ENCODE measurements at places on chromosomes 5 and 9.

DNA sequence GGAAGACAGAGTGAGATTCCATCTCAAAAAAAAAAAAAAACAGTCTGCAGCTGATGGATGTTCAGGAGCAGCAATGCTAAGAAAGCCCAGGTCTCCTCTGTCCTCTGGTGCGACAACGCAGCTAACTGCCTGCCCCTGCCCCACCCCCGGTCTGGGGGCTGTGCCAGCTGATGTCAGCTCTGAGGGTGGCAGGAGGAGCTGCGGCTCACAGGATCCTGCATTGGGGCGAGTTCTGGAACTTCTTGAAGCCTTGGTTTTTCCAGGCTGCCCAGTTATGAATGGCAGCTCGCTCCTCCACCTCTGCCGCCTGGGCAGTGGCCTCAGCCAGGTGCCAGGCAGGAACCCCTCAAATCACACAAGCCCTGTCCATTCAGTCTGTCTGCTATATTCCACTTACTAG, 113.5 kb downstream of the ROR2 start:
- no peak for DNase-seq

DNA sequence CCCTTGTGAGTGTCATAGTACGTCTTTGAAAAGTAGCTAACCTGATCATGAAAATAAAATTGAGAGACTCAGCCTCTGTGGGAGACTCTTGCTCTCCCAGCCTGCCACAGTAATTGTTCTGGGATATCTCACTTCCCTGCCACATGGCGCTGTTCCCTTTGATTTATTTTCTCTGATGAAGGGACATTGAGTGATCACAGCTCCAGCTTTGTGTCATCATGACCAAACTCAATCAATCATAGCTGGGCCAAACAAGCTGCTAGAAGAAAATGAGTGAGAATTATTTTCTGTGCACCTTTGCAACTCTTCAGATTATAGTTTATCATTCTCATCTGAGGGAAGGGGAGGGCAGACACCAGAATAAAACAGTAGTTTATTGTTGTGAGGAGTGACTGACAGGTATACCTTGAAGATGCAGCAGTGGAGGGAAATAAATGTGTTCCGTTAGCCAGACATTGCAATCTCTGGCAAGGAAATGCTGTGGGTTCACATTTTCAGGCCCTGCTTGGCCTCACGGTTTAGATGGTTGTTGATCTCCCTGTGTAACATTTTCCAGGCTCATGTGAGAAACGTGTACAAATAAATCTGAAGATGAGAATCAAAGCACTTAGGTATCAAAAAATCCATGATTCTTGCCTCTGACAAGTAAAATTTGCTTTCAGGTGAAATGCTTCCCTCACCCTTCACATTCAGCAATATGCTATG, 174.7 kb upstream of the FBXL17 start:
- peak; percentile 50 for DNase-seq

DNA sequence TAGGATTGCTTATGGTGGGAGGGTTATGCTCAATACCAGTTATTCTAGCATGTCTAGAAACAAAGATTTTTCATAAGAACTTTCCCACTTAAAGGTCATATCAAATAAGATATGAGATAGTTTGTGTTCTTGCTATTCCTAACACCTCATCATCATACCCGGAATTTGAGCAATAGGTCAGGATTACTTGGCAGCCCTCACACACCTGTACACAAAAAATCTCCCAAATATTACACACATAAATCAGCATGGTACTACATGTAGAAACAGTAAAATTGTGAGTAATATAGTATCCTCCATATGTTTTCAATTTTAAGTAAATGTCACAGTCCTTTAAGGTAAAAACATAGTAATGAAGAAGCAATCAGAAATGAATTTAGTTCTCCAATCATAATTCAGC, 113.7 kb downstream of the SLC25A46 start:
- DNase-seq: no peak

- no peak for DNase-seq
Measured at GRCh38 chr9:94650949-94651348, 11.6 kb upstream of the FBP1 start.

DNA sequence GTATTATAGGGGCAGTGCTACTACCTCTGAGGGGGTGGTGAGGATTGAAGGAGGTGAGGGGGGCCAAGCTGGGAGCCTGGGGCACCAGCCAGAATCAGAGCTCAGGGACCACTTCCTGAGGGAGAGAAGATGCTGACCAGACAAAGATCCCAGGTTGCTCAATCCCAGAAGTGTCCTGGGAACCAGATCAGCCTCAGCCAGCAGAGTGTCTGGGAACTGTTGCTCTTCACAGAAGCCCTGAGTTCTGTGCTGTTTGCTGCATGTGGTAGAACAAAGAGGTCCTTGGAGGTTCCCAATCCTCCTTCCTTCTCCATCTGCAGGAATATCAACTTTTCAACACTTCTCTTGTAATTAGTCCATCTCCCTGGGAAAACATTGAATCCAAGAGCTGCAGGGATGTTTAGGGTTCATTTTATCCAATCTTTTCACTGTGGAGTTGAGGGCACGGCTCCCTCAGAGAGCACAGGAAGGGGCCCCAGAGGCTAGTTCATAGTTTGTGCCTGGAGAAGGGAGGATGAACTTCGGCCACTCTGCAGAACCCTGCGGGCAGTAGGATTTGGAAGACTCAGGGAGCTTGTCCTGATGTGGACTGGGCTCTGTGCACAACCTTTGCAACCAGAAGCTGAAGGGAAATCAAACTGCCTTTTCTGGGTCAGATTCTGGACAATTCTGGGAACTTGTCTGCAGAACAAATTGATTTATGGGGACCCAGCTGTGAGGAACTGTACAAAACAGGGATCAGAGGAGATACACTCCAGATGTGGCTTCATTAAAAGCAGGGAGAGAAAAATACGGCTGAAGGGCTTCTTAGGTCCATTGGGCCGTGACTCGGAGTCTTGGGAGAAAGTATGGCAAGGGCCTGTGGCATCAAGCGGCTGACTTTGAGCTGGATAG, 57.1 kb downstream of the GALNT12 start:
- DNase-seq: no peak
